ENCODE measurements at places on chromosomes 4 and X.

DNA sequence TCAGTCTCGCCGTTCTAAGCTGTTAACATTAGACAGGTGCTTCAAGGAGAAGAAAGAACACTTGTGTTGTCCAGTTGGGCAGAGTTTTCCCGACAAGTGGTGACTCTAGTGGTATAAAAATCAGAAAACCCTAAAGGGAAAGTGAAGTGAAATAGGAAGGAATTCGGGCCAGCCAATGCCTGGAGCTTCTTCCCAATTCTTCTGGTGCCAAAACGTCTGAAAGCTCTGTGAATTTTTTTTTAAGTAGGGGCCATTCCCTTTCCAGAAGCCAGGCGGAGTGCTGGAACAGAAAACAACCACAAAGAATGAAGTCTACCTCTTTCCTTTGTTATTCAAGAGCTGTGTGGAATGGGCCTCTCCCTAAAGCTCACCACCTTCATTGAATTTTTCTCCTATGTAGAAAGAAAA is 43.1 kb upstream of the PPARGC1A start:
- no peak for DNase-seq

DNA sequence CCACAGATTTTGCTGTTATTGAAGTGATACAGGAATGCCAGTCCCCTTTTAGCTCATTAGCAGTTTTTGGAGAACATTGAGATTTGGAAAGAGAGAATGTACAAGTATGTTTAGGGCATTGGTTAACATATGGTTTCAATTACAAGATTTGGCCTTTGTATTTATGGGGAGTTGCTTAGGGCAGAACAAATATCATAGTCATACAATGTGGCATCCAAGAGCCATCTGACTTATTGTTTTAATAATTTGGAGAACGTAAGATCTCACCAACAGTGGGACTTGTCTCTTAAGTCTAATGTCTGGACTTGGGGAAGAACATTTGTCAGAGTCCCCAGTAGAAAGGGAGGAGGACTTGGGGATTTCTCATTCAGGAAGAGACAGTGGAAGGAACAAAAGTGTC is 166.1 kb downstream of the STK32B start:
- no peak for DNase-seq

DNA sequence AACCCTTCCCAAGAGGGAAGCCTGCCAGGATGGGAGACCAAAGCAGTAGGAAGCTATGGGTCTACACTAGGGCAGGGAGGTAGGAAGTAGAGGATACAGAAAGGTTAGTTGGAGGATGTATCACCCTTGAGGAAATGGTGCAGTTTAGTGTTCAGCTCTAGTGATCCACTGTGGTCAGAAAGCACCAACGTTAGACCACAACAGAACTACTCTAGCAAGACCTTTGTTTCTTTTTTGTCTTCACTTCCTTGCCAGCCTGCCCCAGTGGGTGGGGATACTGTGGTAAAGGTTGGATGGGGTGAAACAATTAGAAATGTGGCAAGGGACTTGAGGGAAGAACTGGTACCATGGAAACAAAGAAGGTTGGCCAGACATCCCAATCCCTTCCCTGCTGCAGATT is 83.3 kb downstream of the DDIT4L start:
- no peak for DNase-seq

- no peak for DNase-seq
Observed at GRCh38 chr4:153117554-153117953, 86.7 kb upstream of the TRIM2 start.

DNA sequence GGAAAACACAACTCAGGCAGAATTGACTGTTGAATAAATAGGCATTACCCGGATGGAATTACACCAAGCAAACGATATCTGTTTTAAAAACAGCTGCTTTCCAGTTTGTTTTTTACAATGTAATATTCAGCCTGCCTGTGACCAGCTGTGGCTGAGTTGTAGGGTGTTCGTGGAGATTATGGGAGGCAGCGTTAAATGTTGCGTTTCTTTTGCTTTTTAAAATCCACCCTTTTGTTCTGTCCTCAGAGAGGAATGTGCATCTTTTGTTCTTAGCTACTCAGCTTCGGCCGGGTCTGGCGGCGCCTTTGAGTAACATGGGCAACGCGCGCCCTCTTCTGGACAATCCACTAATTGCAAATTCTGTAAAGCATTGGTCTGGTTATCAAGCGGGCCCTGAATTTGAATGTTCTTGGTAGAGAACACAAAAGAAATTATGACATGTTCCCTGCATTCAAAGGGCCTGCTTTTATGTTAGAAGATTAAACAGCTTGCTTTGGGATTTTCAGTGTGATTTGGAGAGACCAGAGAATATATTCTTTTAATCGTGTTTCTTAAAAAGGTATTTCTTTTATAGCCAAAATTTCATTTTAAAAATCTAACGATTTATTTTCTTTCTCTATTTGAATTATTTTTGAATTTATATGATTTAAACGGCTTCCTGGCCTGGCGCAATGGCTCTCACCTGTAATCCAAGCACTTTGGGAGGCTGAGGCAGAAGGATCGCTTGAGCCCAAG is 76.3 kb upstream of the TRIM2 start:
- peak; percentile 30 for DNase-seq

Data from NCI-H510A (cell line).